SJSA1 (cell line): ENCODE measurements at places on chromosomes 7 and 10.
A peak's percentile ranks its signal among the peaks of the same experiment; 100 is the strongest.

DNA sequence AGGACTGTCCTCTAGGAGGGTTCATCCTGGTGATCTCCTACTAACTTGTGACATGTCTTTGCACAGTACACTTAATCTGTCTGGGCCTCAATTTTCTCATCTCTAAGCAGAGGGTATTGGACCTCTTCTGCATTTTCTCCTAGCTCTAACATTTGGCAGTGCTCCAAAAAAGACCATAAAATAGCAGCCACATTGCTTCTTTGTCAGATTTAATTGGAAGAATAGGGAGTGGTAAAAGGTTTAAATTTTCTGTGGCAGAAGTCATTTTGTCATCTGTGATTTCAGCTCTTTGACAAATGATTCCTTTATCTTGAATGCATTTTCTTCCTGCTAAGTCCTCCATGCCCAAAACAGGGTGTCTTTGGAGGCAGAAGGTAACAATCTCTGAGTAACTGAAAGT, 289.9 kb upstream of the LRGUK start:
- no peak for DNase-seq

DNA sequence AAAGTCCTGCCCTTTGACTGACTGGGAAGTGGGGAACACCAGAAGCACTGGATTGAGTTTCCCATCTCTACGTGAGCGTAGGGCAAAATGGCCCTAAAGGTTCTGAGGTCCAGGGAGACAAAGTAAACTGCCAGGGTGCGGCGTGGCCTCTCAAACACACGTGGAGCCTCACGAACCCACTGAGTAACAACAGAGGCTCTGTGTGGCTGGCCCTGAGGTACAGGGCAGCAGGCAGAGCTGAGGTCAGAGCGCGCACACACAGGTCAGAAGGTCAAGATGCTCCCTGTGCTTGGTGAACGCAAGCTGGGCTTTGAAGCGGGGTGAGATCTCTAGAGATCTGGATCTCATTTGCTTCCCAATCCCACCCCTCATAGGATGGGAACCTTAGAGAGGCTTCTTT, 99.0 kb upstream of the ZMIZ1 start:
- DNase-seq: no peak

- DNase-seq: no peak
Observed at GRCh38 chr7:69553190-69553589, 45.1 kb upstream of the AUTS2 start.

DNA sequence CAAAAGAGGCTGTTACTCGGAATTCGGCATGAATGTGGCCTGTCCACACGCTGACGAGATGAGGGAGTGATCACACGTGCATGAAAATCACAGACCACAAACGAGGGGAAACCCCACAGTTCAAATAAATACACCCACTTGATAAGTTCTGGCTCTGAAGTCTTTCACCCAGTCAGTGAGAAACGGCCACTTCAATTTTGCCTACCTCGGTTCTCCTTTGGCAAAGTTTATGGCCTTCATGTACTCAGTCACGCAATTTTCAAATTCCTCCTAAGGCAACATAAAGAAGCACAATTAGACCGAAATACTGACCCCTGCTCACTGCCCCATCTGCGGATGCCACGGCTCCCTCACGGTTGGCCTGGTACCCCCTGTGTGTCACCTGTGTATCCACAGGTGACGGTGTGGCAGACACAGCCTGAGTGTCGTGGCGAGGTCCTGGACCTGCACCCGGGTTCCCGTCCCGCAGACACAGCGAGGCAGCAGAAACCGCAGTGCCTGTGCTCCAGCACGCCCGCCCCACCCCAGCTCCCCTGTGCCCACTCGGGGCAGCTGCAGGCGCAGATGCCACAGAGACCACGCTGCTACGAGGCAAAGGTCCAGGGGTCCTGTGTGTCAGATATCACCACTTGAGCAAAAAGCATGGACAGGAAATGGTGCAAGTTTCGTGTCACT, 1.4 kb downstream of the CFAP46 start:
- no peak for DNase-seq

DNA sequence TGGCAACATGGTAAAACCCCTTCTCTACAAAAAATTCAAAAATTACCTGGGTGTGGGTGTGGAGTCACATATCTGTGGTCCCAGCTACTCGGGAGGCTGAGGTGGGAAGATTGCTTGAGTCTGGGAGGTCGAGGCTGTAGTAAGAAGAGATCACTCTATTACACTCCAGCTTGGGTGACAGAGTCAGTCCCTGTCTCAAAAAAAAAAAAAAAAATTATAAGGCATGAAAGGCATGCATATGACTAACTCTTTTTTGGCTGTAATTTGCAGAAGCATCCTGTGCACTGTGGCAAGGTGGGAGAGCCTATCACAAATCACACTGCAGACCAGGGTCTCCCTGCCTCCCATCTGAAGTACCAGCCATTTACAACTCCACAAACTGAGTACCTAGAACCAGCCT, 14.1 kb upstream of the MYPN start:
- DNase-seq: peak; percentile 71

- no peak for DNase-seq
Observed at GRCh38 chr10:48470115-48470892, 134.6 kb downstream of the ARHGAP22 start.

- DNase-seq: peak; percentile 68
Observed at GRCh38 chr7:116173051-116174028, 37.0 kb upstream of the TES start.

GRCh38 chr7:69365651-69366192, 232.6 kb upstream of the AUTS2 start:
- DNase-seq: no peak

DNA sequence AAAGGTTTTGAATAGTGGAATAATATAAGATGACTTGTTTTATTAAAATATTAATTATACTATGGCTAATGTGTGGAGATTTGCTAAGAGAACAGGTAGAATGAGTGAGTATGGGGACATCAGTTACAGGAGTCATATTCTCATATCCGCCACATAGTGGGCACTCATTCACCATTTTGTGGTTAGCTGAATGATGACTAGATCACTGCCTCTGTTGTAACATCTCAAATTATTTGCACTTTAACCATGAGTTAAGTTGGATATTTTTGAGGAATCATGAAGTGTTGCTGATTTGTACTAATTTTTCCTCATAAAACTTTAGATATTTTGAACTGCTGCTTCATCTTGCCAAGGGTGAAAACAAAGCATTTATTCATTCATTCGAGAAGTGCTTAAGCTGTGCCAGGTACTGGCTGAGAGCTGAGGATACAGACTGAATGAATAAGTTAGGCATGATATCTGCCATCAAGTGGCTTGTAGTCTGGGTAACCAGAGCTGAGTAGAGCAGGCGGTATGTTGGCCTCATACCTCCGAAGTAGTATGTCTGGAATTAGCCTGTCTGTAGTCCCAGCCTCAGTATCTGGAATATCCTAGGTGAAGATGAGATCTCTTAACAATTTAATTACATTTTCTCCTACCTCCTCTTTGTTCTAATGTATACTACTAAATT, 100.5 kb downstream of the ZEB1 start:
- DNase-seq: no peak

GRCh38 chr7:42574685-42575084, 337.2 kb downstream of the C7orf25 start:
- no peak for DNase-seq

DNA sequence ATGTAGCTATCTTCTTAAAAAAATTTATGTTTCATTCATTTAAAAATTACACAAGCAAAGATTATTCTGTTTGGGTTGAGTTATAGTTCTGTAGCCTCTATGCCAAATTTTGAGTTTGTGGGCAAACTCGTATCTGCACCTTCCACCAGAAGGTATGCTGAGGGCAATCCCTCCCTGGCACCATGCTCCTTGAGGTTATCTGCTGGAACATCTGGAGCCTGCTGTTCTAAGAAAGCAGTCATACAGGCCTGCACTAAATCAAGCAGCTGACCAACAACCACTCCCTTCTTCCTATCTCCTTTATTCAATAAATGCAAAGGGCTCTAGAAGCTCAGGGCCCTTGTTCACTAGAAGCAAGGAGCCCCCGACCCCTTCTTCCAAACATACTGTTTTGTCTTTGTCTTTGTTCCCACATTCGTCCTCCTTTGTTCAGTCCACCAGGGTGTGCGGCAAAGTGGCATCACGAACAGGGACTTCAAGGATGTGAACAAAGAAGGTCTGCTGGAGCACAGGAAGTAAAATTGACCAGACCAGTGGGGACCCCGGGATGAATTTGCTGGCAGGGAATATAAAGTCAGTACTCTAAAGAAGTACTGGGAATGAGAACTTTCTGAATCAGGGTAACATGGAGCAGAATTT, 36.4 kb downstream of the OR13A1 start:
- DNase-seq: no peak

GRCh38 chr7:100538348-100538653, 702 bp upstream of the AGFG2 start:
- no peak for DNase-seq

DNA sequence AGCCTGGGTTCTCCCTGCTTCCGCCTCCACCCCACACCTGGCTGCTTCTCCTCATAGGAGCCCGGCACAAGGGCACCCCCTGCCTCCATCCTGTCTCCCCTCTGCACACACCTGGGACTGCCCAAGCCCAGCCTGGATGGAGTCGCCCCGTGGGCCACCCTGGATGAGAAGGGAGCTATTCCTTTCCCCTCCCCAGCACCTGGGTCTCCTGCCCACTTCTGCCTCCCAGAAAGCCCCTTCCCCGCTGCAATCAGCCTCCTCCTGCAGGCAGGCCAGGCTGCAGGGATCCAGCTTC, 45.2 kb downstream of the ELFN1 start:
- DNase-seq: no peak

DNA sequence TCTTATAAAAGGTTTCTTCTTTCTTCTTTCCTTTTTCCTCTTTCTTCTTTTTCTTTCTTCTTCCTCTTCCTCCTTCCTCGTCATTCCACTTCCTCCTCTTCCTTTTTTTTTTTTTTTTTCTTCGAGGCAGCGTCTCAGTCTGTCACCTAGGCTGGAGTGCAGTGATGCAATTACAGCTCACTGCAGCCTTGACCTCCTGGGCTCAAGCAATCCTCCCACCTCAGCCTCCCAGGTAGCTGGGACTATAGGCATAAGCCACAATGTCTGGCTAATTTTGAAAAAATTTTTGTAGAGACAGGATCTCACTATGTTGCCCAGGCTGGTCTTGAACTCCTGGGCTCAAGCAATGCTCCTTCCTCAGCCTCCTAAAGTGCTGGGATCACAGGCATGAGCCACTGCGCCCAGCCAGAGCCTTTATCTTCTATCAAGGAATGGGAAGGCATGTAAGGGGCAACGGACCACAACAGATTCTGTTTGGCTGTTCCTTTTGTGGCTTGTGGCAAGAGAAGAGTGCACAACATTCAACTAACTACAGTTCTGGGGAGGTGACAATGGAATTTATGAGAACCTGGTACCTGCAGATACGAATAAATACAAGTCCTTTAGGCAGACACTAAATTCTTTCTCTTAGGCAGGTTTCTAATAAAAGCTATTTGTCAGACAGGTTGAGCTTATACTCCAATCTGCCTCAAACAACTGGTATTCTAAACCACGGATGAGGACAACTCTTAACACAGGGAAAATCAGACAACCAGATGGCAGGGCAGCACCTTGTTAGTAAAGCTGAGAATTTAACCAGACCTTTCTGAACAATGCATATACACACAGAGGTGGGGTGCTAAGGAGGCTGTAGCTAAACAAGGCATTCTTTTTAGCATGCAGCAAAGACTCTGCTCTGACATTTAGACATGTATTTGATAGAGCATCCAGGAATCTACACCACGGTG, 100.3 kb downstream of the DOCK4 start:
- no peak for DNase-seq

- DNase-seq: no peak
Observed at GRCh38 chr10:98457721-98458120, 11.0 kb upstream of the HPS1 start.

- no peak for DNase-seq
Observed at GRCh38 chr7:151468217-151469018, 28.5 kb upstream of the CRYGN start.

GRCh38 chr10:73248259-73248724, 1.2 kb upstream of the DNAJC9 start:
- DNase-seq: no peak

- DNase-seq: no peak
Observed at GRCh38 chr10:18557960-18558359, 93.4 kb downstream of the NSUN6 start.

GRCh38 chr10:132252412-132252811, 55.3 kb downstream of the STK32C start:
- no peak for DNase-seq

DNA sequence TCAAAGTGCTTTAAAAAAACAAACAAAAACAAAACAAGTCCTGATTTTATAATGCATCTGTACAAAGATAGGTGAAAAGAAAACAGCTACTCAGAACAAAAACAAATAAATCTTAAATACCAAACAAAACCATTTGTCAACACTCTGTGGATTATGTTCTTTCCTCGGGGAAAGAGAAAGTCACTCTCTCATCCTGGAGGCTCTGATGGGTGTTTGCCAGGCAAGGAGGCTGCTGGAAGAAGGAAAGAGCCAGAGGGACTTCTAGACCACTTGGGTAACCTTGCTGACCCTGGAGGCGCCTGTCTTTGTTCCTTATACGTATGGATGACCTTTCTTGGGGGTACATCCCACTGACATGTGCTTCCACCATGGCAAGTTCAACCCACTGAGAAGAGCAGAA, 92.8 kb downstream of the ZRANB1 start:
- DNase-seq: peak; percentile 85
